ENCODE measurements at places on chromosomes 4 and X.

DNA sequence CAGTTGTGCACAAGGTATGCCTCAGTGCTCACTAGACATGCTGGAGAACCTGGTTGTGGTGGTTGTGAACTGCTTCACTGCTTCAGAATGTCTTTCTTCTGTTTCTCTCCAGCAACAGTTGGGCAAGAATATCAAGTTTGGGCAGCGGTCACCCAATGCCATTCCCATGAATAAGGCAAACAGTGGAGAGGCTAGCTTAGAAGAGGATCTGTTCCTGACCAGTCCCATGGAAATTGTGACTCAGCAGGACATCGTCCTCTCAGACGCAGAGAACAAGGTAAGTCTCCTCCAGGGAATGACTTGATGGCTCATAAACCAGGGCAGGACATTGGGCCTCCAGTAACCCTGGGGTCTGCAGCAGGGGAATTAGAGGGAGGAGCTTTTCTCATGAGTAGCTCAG is 79.9 kb downstream of the AASDH start:
- no peak for DNase-seq

DNA sequence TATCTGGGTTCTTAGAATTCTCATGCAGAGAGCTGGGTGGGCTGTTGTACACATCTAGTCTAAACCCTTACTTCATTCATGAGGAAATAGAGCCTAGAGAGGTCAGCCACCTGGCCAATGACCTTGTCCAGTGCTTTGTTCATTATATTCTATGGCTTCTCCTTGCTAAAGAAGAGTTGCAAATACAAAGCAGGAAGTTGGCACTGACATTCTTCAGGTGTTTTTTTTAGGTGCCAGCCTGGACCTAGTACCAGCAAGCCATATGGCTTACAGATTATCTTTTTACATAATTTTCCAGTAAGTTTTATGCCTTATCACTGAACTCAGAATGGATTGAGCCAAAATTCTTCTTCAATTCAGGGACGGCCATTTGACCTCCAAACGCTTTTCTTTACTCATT is 54.7 kb upstream of the PGM2 start:
- no peak for DNase-seq

DNA sequence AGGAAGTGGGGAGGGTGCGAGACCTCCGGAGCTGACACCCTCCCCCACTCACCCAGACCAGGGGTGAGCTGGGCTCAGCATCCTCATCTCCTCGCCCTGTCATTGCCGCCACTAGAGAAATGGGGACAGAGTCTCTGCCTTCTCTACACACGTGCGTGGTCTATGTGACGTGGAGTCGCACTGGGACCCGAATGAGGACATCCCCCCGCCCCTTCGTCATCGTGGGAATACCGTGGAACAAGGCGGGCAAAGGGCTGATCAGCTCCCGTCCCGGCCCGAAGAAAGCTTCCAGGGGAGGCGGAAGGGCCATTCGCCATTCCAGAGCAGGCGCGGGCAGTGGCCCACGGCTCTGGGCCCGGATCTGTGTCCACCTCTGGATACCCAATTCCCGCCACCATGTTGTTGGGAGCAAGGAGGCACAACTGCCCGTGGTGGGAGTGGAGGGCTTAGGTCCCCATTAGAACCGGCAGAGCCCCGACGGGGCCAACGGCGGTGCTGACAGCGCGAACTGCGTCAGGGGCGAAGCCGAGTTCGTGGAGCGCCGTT is 12.0 kb downstream of the HMX1 start:
- no peak for DNase-seq

GRCh38 chr4:111930659-111931058 is 214.6 kb upstream of the FAM241A start:
- DNase-seq: no peak

- no peak for DNase-seq
Measured at GRCh38 chr4:73608689-73609594, 11.3 kb downstream of the RASSF6 start.

DNA sequence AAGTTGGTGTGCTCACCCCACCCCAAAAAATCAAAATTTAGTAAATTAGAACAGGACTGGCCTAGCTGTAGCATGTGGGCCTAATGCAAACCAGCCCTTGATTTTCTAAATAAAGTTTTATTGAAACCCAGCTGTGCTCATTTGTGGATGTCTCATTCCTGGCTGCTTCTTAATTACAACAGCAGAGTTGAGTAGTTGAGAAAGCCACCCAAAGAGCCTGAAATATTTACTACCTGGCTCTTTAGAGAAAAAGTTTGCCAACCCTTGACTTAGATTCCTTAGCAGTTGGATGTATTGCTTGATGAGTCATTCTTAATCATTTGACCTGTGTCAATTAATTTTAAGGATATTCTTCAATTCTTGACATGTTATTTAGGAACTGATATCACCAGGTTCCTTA is 168.3 kb upstream of the PUDP start:
- no peak for DNase-seq
